ENCODE measurements at places on chromosomes 6 and 20.

GRCh38 chr6:25061289-25061936, 125.7 kb upstream of the RIPOR2 start:
- H3K4me1 ChIP-seq: peaks cover 22% of the 10 kb centered on the region
- H3K27ac ChIP-seq: no peak overlapping the region
- no peak overlapping the region for H3K4me3 ChIP-seq
- H3K36me3 ChIP-seq: peaks cover 2% of the 10 kb centered on the region
- DNase-seq: no peak
- peaks cover 2% of the 10 kb centered on the region for H3K27me3 ChIP-seq

DNA sequence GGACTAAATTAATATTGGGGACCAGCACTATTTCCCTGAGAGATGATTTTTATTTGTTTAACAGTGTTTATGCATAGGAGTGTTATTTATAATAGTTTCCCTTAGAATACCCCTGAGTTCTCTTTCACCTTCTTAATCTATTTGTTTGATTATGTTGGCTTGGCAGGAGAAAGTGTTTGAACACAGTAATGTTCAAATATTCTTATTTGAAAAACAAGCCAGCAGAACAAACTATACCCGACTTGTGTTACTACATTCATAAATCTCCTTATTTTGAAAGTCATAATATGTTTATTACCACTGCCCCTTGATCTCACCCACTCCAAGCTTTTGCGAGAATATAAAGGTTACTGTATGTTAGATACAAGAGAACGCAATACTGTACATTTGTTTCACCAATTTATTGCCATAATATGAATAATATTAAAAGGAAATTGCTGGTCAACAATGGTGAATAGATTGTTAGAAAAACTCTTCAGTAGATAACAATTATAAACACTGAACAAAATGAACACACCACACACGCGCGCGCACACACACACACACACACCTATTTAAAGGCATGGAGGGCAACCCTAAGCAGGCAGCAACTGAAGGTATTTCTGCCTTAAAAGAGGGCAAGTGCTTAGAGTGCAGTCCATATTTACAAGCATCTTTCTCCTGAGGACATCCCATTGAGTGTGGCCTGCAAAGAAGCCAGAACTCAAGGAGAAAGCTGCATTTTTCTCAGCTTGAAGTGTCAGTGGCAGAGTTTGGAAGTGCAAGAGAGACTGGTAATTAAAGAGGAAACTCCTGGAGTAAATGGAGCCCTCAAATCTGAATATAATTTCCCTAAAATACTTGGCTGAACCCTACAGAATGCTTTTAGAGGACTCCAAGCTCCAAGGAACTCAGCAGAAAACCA, 279.4 kb upstream of the MAN1A1 start:
- no peak overlapping the region for H3K4me3 ChIP-seq
- peaks cover 4% of the 10 kb centered on the region for H3K27me3 ChIP-seq
- no peaks in the 10 kb centered on the region for H3K4me1 ChIP-seq

DNA sequence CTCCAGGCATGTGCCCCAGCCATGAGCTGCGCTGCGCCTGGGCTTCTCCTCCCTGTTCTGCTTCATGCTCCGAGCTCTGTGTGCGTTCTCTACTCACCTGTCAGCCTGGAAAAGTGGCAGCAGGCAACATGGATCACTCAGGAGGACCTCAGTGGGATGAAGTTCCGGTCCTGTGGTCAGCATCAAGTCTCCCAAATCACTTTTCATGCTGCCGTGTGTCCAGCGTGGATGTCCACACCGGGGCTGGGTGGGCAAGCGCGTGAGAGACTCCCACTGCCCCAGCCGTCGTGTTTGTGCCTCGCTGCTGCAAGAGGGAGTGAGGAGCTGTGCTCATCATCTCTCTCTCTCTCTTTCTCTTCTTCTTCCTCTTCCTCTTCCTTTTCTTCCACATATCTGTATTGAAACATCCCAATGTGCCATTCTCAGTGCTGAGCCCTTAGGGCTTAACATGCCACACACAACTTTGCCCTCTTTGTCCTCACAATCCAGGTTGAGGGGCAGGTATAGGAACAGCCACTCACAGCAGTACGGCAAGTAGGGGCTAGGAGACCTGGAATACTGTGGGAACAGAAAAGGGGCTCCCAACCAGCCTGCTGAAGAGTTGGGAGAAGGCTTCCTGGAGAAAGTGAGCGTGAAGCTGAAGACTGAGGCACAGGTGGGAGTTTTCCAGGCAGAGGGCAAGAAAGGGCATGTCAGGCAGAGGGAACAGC, 3.8 kb upstream of the PDYN start:
- H3K36me3 ChIP-seq: no peaks in the 10 kb centered on the region
- no peak overlapping the region for H3K27ac ChIP-seq
- no peaks in the 10 kb centered on the region for H3K4me1 ChIP-seq
- peaks cover 19% of the 10 kb centered on the region for H3K27me3 ChIP-seq

GRCh38 chr20:40203032-40203431, 486.0 kb downstream of the MAFB start:
- no peak overlapping the region for H3K4me3 ChIP-seq
- no peak overlapping the region for H3K27ac ChIP-seq
- H3K4me1 ChIP-seq: no peaks in the 10 kb centered on the region
- DNase-seq: no peak
- no peaks in the 10 kb centered on the region for H3K36me3 ChIP-seq

- H3K4me1 ChIP-seq: peaks cover 11% of the 10 kb centered on the region
- H3K27me3 ChIP-seq: peaks cover 11% of the 10 kb centered on the region
- H3K36me3 ChIP-seq: no peaks in the 10 kb centered on the region
- H3K4me3 ChIP-seq: no peak overlapping the region
Measured at GRCh38 chr20:47980336-47981177, 195.3 kb upstream of the SULF2 start.

- no peaks in the 10 kb centered on the region for H3K4me1 ChIP-seq
- no peak for DNase-seq
- H3K27ac ChIP-seq: no peak overlapping the region
- H3K4me3 ChIP-seq: no peak overlapping the region
- H3K36me3 ChIP-seq: no peaks in the 10 kb centered on the region
- H3K27me3 ChIP-seq: no peaks in the 10 kb centered on the region
Measured at GRCh38 chr6:147935656-147936055, 407.0 kb upstream of the SASH1 start.

GRCh38 chr6:53928641-53929040, 133.8 kb downstream of the LRRC1 start:
- DNase-seq: no peak
- no peak overlapping the region for H3K27ac ChIP-seq
- H3K27me3 ChIP-seq: no peaks in the 10 kb centered on the region
- no peaks in the 10 kb centered on the region for H3K4me1 ChIP-seq

- no peak overlapping the region for H3K27ac ChIP-seq
- no peak overlapping the region for H3K4me3 ChIP-seq
- peaks cover 3% of the 10 kb centered on the region for H3K27me3 ChIP-seq
- DNase-seq: no peak
- H3K4me1 ChIP-seq: no peaks in the 10 kb centered on the region
Measured at GRCh38 chr20:60236613-60237012, 278.4 kb downstream of the CDH26 start.

GRCh38 chr6:157412791-157413190, 31.8 kb downstream of the ZDHHC14 start:
- no peak overlapping the region for H3K4me3 ChIP-seq
- no peaks in the 10 kb centered on the region for H3K27me3 ChIP-seq
- no peak for DNase-seq
- H3K27ac ChIP-seq: no peak overlapping the region

- H3K36me3 ChIP-seq: no peaks in the 10 kb centered on the region
- peak overlapping the region; percentile 59 for H3K4me3 ChIP-seq
- peaks cover 13% of the 10 kb centered on the region for H3K4me1 ChIP-seq
- no peak for DNase-seq
- peaks cover 40% of the 10 kb centered on the region for H3K27me3 ChIP-seq
- H3K27ac ChIP-seq: no peak overlapping the region
Measured at GRCh38 chr20:36865076-36865860, 10.7 kb upstream of the TLDC2 start.

- peaks cover 5% of the 10 kb centered on the region for H3K36me3 ChIP-seq
- no peaks in the 10 kb centered on the region for H3K27me3 ChIP-seq
- no peak overlapping the region for H3K27ac ChIP-seq
- no peak for DNase-seq
- no peaks in the 10 kb centered on the region for H3K4me1 ChIP-seq
- no peak overlapping the region for H3K4me3 ChIP-seq
Measured at GRCh38 chr6:143485967-143486366, 25.6 kb downstream of the FUCA2 start.

GRCh38 chr6:37636801-37637561, 60.7 kb downstream of the MDGA1 start:
- no peak overlapping the region for H3K27ac ChIP-seq
- no peaks in the 10 kb centered on the region for H3K36me3 ChIP-seq
- H3K4me1 ChIP-seq: peaks cover 8% of the 10 kb centered on the region
- peaks cover 5% of the 10 kb centered on the region for H3K27me3 ChIP-seq

GRCh38 chr6:155628306-155628705, 172.7 kb upstream of the NOX3 start:
- no peaks in the 10 kb centered on the region for H3K36me3 ChIP-seq
- H3K27me3 ChIP-seq: no peaks in the 10 kb centered on the region
- no peak for DNase-seq
- no peak overlapping the region for H3K27ac ChIP-seq

GRCh38 chr6:106446287-106446885, 85.9 kb downstream of the CRYBG1 start:
- H3K36me3 ChIP-seq: no peaks in the 10 kb centered on the region
- DNase-seq: no peak

- H3K36me3 ChIP-seq: no peaks in the 10 kb centered on the region
- H3K4me1 ChIP-seq: peaks cover 5% of the 10 kb centered on the region
- no peak overlapping the region for H3K4me3 ChIP-seq
- no peaks in the 10 kb centered on the region for H3K27me3 ChIP-seq
- no peak for DNase-seq
- H3K27ac ChIP-seq: no peak overlapping the region
Measured at GRCh38 chr6:157611406-157611805, 211.6 kb upstream of the SNX9 start.

DNA sequence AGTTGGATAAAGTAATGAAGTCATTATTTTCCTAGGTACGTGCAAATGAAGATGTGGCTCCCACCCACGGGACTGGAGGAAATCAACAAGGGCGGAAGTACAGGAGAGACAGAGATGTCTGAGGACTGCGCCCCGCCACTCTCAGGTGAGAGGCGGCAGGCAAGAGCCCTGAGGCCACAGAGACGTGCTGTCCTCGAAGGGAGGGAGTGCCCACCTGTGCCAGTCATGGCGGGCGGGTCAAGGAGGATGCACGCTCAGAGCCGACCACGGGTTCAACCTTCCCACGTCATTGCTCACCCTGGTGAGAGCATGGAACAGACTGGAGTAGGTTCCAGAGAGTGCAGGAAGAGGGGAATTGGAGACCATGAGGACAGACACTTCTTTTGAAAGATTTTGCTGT, 12.7 kb downstream of the CST8 start:
- no peak overlapping the region for H3K4me3 ChIP-seq
- no peak for DNase-seq
- no peaks in the 10 kb centered on the region for H3K36me3 ChIP-seq
- H3K27ac ChIP-seq: no peak overlapping the region
- no peaks in the 10 kb centered on the region for H3K27me3 ChIP-seq
- no peaks in the 10 kb centered on the region for H3K4me1 ChIP-seq

- H3K36me3 ChIP-seq: peaks cover 10% of the 10 kb centered on the region
- H3K27me3 ChIP-seq: peaks cover under 1% of the 10 kb centered on the region
- H3K27ac ChIP-seq: peak within 1 kb of the TSS; percentile 97
- H3K4me1 ChIP-seq: peaks cover 23% of the 10 kb centered on the region
Measured at GRCh38 chr6:43427406-43428111, at the start of gene ABCC10. ABCC10 (plus strand) TSS chr6:43427541; CDS start chr6:43427979, 438 bp downstream.

DNA sequence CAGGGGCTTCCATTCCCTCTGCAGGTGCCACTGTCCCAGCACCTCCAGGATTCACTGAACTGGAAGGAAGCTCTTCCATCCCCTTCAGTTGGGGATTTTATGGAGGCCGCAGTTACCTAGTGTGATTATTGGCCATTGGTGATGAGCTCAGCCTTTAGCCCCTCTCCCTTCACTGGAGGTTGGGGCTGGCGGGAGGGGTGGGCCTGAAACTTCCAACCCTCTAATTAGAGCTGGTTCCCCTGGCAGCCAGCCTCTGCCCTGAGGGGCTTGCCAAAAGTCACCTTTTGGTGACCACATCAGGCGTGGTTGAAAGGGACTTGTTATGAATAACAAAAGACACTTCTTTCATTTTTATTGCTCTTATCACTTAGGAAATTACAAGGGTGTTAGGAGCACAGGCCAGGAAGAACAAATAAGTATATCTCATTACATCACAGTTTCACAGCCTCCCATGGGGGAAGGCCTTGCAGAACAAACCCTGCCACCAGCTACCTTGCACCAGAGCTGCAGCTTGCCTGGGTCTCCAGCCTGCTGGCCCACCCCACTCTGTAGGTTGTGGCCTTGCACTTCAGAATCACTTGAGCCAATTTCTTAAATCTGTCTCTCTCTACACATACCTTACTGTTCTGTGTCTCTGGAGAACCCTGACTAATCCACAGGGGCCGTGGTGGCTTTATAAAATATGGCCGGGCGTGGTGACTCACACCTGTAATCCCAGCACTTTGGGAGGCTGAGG, 5.0 kb downstream of the PYGB start:
- H3K27me3 ChIP-seq: no peaks in the 10 kb centered on the region
- no peak overlapping the region for H3K4me3 ChIP-seq
- H3K27ac ChIP-seq: no peak overlapping the region
- peaks cover 39% of the 10 kb centered on the region for H3K4me1 ChIP-seq
- DNase-seq: no peak

GRCh38 chr20:10523443-10523842, 88.3 kb downstream of the SLX4IP start:
- H3K36me3 ChIP-seq: peaks cover 7% of the 10 kb centered on the region
- no peaks in the 10 kb centered on the region for H3K27me3 ChIP-seq
- H3K4me3 ChIP-seq: no peak overlapping the region
- DNase-seq: no peak

GRCh38 chr6:148457843-148458159, 115.2 kb downstream of the SASH1 start:
- H3K36me3 ChIP-seq: no peaks in the 10 kb centered on the region
- H3K4me3 ChIP-seq: no peak overlapping the region
- no peak for DNase-seq
- peaks cover 6% of the 10 kb centered on the region for H3K4me1 ChIP-seq

DNA sequence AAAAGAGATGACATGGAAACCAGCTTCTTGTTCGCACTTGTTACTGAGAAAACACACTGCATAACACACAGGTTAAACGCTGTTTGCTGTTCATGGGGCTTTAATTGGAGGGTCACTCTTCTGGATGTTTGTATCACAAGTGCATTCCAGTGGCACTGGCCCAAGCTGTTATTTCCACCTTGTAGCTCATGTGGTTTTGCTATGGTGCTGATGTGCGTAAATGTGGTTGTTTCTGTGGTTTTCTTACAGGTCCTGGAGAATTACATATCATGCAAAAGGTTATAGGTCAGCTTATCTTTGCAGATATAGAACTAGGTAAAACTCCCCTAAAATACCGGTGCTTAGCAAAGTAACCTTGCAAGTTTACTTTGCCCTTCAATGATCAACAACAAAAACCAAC, 89.3 kb upstream of the AHI1 start:
- H3K36me3 ChIP-seq: peaks cover 37% of the 10 kb centered on the region
- H3K4me3 ChIP-seq: no peak overlapping the region
- DNase-seq: peak; percentile 29

DNA sequence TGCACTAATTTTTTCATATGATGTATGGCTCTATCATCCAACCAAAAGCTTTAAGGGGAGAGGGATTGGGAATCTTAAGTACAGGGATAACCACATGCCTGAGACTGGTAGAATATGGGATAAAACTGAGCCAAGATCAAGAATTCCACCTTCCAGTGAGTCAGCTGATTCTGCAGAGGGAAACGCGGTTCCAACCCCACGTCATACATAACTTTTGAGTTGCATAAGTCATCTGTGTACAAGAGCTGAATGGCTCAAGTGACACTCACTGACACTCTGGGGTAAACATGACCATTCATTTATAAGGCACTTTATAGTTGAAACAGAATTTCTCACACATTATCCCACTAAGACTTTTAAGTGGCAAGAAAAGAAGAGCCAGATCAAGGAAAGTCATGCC, 16.4 kb downstream of the TRIM27 start:
- no peaks in the 10 kb centered on the region for H3K27me3 ChIP-seq
- peaks cover 75% of the 10 kb centered on the region for H3K36me3 ChIP-seq
- no peak for DNase-seq
- H3K27ac ChIP-seq: no peak overlapping the region
- H3K4me3 ChIP-seq: no peak overlapping the region
- no peaks in the 10 kb centered on the region for H3K4me1 ChIP-seq
